ENCODE measurements at places on chromosomes 16 and 17.

DNA sequence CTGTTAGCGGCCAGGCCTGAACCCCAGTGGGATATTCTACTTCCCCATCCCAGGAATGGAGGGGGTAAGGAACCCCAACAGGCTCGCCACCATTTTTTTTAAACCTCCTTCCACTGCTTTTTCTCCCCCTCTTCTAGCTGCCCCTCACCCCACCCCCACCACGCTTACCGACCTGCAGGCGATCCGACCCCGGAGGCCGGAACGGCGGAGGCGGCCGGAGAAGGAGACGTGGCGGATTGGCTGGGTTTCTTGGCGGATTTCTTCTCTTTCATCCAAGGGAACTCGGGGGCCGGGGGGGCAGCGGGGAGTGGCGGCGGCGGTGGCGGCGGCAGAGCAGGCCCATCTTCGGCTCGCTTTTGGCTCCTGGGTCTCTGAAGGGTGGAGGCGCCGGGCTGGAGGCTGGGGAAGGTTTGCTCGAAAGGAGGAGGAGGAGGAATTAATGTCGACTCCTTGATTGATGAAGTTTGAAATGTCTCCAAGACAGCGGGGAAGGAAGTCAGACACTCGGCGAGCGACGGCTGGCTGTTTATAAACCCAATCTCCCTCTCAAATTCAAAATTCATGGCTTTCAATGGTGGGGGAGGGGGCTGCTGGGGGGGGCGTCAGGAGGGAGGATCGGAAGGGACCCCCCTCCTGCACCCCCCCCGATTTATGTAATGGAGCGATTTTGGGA, 424 bp downstream of the HOXB2 start:
- DNase-seq = peak; percentile 82

- no peak for DNase-seq
These were observed 3.7 kb downstream of the GGA2 start for GRCh38 chr16:23506606-23506994.

DNA sequence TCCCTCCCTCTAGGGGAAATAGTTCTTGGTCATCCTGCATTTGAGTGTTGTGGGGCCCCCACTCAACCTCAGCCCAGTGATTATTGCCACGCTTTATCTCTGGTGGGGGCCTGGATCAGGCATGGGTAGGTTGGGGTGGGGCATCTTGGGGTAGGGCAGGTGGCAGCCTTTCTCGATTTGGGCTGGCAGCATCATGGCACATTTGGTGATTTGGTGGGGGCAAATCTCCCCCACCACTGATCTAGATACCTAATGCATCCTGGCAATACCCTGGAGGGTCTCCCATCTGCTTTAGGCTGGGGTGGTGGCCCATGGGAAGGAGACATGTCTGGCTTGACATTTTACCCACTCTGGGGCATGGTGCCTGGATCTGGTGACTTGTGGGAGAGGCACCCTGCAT, 40.2 kb downstream of the NLRP1 start:
- DNase-seq = no peak

GRCh38 chr17:79818026-79818758, 21.0 kb downstream of the CBX4 start:
- no peak for DNase-seq

DNA sequence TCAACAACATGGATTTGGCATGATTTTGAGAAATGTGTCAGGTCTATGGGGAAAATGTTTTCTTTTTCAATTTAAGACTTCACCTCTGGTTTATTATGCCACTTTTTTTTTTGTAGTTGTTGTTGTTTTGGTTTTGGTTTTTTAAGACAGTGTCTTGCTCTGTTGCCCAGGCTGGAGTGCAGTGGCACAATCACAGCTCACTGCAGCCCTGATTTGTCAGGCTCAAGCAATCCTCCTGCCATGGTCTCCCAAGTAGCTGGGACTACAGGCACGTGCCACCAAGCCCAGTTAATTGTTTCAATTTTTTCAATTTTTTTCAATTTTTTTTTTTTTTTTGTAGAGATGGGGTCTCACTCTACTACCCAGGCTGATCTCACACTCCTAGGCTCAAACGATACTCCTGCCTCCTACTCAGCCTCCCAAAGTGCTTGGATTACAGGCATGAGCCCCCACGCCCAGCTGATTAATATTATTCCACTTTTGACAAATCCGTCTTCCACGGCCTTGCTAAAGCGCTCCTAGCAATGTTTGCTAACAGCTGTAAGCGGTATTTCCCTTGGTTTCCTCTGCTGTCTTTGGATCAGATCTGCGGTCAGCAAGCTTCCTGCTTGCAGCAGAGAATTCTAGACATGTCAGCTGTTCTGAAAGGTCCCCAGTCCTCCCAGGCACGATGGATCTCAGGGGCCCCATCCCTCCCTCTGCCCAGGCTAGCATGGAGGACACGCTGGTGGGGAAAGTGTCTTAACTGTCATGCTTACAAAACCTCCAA, 7.0 kb upstream of the MILR1 start:
- DNase-seq = peak; percentile 98

DNA sequence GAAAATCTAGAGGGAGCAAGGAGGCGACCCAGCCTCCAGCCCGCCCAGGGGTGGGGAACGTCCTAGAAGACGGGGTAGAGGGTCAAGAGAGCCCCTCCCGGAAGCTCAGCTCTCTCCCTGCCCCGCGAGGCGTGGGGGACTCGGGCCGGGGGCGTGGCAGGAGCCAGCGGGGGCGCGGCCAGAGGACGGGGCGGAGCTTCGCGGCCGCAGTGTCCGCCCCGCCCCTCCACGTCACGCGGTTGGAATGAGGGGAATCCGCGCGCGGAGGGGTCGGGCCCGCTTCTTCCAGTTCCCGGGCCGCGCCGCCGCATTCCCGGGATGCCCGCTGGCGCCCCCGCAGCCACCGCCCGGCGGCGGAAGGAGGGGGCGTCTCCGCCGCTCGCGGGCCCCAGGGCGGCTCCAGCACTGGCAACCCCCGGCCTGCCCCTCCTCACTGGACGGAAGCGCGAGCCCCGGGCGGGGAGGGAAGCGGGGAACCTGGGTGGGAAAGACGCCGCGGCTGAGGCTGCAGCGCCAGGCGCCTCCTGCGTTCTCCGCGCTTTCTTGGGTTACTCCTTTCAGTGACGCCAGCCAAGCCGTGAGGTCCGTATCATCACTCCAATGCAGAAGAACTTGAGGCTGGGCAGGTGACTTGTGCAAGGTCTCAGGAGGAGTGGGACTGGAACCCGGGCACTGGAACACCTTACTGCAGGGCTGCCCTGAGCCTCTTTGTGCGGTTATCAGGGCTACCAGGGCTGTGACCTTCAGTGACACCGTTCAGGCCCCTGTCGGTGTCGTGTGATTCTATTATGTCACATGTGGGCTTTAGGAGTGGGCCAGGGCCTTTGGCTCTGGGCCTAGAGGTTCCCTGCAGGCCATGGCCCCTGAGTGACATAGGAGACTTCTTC, 4.3 kb downstream of the MYO1C start:
- DNase-seq = peak; percentile 91

DNA sequence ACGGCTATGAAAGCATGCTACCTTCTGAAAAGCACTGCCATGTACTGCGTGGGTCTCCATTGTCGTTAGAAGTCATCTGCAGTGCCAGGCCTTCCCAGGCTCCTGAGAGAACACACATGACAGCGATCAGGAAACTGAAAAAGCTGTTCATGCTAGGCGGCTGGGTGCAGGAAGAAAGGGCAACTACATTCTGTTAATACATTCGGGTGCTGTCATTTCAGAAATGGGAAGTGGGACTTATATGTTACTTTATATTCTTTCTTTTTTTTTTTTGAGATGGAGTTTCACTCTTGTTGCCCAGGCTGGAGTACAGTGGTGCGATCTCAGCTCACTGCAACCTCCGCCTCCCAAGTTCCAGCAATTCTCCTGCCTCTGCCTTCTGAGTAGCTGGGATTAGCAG, 19.9 kb downstream of the CFAP20 start:
- no peak for DNase-seq

GRCh38 chr16:27220991-27221390, 17.7 kb downstream of the KDM8 start:
- no peak for DNase-seq

DNA sequence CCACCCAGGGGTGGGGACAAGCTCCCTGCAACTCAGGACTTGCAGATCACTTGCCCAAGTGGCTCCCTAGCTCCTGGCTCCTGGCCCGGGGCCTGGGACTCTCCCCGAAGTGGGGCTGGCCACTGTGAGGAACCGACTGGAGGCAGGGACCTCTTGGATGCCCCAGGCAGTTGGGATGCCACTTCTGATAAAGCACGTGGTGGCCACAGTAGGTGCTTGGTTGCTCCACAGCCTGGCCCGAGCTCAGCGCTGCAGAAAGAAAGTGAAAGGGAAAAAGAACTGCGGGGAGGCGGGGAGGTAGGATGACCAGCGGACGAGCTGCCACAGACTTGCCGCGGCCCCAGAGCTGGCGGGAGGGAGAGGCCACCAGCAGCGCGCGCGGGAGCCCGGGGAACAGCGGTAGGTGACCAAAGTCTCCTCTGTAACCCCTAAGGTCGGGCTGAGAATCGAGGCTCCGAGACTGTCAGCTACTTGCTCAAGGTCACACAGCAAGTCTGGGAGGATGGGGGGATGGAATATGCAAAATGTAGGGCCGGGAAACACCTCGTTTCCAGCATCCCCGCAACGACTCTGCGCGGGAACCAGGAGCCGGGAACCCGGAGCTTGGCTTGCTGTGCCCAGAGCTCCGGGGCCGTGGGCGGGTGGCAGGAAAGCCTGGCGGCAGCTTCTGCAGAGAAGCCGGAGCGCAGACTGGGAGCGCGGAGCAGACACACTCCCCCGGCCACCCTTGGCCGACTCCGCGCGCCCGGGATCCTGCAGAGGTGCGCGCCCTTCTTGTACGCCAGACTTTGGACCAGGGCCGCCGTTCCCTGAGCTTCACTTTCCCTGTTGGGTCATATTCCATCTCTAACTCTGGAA, 1.9 kb downstream of the CIITA start:
- no peak for DNase-seq

DNA sequence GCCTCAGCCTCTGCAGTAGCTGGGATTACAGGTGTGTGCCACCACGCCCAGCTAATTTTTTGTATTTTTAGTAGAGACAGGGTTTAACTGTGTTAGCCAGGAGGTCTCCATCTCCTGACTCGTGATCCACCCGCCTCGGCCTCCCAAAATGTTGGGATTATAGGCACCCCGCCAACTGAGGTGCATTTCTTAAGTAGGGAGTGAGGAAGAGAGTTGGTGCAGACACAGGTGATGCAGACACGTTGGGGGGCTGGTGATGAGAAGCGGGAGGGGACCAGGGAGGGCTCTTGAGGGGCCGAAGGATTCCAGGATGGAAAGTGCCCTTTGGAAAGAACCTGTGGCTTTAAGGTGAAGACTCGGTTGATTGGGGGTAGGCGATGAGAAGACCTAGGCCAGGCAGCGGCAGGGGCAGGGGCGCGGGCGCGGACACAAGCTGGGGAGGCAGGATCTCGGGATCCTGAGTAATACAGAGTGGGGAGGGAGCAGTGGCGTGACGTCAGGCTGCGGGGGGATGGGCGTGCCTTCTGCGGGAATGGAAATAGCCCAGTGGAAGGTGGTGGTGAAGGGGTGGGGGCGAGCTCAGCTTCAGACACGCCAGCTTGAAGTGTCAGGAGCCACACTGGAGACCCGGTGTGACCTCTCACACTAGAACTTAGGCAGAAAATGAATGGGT, 2.5 kb upstream of the ATP6V0C start:
- DNase-seq = peak; percentile 58

GRCh38 chr16:27239026-27239425, 29.5 kb downstream of the NSMCE1 start:
- no peak for DNase-seq

- DNase-seq = no peak
These were observed 15.7 kb upstream of the RNF213 start for GRCh38 chr17:80244871-80245509.

DNA sequence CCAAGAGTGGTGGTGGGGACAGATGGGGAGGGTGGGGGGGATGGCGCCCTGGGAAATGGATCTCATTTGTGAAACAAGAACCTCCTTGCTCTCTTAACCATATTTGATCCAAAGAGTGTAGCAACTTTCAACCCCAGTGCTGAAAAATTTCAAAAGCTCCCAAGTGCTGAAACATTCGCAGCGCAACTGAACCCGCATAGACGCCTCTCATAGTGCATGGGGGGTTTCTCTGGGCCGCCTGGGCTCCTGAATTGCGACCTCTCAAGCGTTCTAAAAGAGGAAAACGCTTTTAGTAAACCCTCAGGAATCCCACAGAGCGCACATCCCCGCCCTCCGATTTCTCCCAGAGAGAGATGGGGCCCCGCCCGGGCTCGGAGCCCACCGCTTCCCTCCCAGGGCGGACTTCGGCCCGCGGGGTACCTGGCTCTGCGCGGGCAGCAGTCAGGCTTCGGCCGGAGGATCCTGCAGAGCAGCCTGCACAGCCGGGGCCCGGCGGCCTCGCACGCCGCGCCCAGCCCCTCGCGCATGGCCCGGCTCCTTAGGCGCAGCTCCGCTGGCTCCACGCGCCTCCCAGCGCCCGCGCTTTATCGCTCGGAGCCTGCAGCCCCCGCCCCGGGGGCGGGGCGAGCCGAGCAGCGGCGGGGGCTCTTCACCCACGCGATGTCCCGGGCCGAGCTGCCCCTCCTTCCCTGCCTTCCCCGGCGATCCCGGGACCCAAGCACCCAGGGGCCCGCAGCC, 7.0 kb downstream of the NOS2 start:
- DNase-seq = no peak

DNA sequence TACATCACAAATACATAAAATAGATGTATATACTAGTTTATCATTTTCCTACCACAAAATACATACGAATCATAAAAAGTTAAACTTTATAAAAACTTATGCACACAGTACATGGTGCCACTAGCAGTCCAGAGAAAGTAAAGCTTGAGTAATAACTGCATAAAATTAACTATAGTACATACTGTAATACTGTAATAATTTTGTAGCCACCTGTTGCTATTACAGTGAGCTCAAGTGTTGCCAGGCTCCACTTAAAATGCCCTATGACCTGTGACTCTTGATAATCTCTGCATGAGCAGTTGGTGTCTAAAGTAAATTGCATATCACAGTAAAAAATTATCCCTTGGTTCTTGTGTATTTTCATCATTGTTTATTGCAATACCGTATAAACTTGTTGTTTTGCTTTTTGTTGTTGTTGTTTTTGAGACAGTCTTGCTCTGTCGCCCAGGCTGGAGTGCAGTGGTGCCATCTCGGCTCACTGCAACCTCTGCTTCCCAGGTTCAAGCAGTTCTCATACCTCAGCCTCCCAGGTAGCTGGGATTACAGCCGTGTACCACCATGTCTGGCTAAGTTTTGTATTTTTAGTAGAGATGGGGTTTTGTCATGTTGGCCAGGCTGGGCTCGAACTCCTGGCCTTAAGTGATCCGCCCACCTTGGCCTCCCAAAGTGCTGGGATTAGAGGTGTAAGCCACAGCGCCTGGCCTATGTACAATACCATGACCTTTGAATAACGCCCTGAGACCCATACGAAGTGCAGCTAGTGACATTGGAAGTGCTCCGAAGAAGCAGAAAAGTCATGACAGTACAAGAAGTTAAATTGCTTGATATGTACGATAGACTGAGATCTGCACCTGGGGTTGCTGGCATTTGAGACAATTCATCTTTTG, 6.6 kb downstream of the LUC7L3 start:
- peak; percentile 32 for DNase-seq

DNA sequence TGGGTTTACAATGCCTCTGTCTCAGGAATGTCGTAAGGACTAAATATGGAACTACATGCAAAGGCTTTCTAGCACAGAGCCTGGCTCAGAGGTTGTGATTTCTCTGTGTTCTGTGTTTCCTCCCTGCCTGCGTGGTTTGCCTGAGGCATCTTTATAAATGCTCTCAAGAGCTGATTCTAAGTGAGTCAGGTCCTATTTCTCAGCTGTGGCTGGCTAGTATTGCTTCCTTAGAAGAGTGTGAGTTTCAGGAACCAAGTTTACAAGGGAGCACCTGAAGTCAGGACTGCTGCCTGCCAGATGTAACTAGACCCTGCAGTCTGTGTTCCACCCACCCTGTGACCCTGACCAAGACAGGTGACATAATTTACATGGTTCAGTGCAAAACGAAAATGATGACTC, 8.0 kb upstream of the CCL1 start:
- DNase-seq = no peak

- no peak for DNase-seq
These were observed 1.4 kb downstream of the STAT5A start for GRCh38 chr17:42289611-42290181.

Measured in myocyte (in vitro differentiated cells).